ENCODE measurements at places on chromosomes 3 and 15.

- DNase-seq, result no peak
These were observed 28.1 kb upstream of the LHFPL4 start for GRCh38 chr3:9581742-9582141.

DNA sequence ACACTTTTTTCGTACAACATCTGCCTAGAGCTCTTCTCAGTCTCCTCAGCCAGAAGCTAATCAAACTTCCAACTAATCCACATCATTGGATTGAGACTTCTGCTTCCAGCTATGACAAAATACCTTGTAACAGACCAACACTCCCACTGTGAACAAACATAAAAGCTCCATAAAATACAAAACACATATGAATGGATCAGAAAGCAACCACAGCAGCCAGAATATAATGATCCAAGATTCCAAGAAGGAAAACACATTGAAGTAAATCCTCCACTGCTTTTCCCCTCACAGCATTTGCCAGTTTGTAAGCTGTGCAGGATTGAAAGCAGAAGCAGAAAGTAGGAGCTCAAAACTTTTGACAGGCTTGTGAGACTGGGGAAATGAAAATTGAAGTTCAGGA lies 863.2 kb downstream of the TUSC7 start:
- DNase-seq, result no peak

DNA sequence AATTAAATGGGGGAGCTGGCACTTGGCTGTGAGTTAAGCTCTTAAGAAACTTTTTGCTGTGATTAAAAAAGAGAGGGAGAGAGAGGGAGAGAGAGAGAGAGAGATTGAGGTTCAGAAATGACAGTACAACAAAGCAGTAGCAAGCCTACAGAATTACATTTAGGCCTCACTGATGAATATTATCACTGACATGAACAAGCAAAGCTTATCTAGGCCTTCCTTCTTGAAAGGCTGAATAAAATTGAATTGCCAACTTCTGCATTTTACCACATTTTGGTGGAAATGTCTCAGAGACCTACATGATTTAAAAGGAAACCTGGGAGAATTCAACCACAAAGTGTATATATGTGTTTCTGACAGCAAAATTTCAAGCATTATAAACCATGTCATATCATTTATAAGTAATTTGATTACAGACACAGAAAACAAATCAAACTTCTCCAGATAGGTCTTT lies 530.8 kb downstream of the SOX2 start:
- DNase-seq, result no peak

GRCh38 chr15:73324496-73325170 lies 44.1 kb downstream of the HCN4 start:
- no peak for DNase-seq

GRCh38 chr3:191026746-191027145 lies 164.3 kb upstream of the GMNC start:
- DNase-seq, result no peak

GRCh38 chr3:18489939-18490338 lies 64.8 kb upstream of the SATB1 start:
- no peak for DNase-seq

GRCh38 chr3:156843071-156843808 lies 17.1 kb downstream of the LEKR1 start:
- no peak for DNase-seq

GRCh38 chr15:67967871-67968431 lies 86.2 kb upstream of the PIAS1 start:
- DNase-seq, result peak; percentile 57

DNA sequence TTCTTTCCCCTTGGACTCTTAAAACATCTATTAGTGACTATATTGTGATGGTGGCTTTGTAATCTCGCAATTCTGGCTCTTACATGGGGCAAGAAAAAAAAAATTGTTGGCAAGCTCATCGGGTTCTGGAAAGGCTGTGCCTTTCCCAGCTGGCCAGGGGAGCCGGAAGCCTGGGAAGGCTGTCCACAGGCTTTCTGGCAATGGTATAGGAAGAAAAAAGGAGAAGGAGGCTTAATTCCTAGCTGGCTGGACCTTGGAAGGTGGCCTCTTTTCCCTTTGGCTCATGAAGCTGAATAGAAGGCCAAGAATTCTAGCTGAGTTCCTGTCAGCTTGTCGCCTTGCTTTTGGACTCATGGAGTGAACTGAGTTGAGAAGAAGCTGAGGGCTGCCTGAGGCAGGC lies 243.5 kb upstream of the SEMA6D start:
- DNase-seq, result no peak

- DNase-seq, result no peak
These were observed 11.6 kb downstream of the RMDN3 start for GRCh38 chr15:40743485-40743901.

- no peak for DNase-seq
These were observed 103.5 kb downstream of the MYLK start for GRCh38 chr3:123780656-123781055.

DNA sequence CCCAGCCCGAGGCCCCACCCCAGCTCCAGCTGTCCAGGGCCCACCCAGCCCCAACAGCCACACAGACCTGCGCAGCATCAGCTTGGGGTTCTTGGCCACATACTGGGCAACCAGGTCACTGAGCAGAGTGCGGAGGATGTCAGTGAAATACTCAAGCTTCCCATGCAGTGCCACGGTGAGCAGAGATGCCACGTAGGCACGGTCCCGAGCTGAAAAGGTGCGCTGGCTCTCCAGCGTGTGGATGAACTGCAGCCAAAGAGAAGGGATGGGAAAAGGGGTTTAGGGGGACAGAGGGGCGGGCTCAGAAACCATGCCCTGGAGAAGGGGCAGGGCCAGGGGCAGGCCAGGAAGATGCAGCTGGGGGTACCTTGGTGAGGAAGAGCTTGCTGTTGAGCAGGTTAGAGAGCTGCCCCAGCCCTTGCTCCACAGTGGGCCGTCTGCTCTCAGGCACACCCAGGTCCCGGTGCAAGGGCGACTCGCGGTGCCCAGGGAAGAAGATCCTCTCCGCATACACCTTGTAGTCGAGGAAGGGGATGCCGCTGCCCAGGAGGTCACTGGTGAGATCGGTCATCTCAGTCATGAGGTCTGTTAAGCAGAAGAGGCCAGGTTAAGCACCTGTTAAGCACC lies 17.4 kb downstream of the PLXNB1 start:
- DNase-seq, result no peak

- DNase-seq, result peak; percentile 22
These were observed at the start of gene FAIM for GRCh38 chr3:138608322-138609135. Gene FAIM (plus strand): TSS chr3:138608771. CDS start chr3:138619727, 10,956 bp downstream.

- DNase-seq, result no peak
These were observed 837.6 kb upstream of the DPPA4 start for GRCh38 chr3:110174908-110175307.

DNA sequence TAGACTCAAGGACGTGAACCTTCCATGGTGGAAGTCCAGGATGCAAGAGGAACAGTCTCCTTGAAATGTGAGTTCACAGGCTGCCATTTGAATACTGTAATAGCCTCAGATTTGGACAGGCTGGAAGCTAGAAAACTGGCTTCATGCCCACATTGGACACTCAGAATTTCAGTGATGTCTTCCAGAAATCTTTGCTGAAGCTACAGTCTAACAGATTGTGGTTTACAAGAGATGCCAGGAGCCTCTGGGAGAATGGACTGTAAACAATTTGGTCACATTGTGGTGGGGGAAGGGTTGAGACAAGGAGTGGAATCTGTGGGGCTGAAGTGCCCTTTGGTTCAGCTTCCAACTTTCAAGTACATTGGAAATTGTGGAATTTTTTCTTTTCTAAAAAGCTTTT lies 252.0 kb upstream of the PROK2 start:
- no peak for DNase-seq

- DNase-seq, result no peak
These were observed 7.9 kb upstream of the MESP1 start for GRCh38 chr15:89758981-89759380.

GRCh38 chr15:51736069-51736468 lies 1.4 kb downstream of the LYSMD2 start:
- DNase-seq, result no peak

- no peak for DNase-seq
These were observed 58.3 kb upstream of the SLC6A11 start for GRCh38 chr3:10757821-10758130.

DNA sequence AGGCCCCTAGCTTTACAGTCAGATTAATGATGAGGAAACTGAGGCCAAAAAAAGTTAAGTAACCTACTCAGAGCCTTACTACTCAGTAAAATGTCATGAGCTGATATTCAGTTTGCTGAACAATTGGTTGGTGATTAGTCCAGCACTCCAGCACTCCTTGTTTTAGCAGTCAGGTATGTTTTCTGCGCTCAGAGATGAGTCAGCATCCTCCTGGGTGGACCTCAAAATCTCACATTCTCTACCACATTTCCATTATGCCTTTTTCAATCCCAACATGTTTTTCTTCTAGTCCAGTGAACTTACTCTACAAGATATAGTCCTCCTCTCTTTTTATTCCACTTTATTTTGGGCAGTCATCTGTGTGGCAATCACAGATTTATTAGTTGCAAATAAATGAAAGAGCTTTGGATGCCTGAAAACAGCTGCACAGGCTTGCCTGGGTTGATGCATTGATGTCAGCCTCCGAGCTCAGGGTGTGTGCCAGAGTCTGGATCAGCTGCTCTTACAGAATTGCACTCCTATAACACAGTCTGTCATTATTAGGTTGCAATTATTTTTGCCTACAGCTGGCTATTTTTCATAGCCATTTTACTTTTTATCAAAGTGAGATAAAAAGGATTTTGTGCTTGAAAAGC lies 133.2 kb downstream of the ARPP21 start:
- DNase-seq, result no peak

DNA sequence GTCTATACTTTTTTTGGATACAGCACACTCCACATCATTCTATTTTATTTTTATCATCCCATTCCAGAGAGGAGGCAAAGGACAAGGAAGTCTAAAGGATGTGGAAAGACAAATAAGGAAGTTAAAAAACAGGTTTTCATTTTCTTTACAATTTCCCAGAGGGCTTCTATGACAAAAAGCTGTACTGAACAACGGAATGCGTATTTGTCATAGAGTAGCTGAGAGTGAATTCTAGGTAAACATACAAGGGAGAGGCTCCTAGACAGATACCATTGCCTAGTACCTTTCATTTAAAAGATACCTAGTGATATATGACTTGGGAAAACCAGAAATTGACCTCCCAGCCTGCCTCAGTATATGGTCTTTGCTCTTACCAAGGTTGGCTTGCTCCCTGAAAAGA lies 341.7 kb downstream of the FHIT start:
- DNase-seq, result no peak

DNA sequence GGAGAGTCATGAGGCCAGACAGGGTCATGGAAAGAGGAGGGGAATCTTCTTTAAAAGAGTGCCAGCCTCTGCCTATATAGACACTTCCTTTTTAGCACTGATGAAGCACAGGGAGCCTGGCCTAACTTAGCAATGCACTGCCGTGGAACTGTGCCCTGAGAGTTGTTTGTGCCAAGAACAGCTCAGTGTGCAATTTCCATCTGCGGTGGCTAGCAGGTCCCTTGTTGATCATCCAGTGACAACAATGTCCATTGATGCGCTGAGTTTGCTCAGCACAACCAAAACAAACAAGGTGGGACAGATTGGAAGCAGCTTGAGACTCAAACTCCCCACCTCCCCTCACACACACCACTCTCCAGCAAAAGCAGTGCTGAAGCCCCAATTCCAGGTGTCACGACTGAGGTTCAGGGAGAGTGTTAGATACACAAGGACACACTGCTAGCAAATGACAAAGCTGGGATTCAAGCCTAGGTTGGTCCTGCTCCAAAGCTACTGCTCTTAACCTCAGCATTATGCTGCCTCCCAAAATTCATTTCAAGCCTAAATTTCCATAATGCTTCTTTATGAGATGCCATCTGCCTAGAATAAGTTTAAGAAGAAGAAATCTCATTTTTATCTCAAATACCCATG lies 316.6 kb upstream of the UBE2E2 start:
- DNase-seq, result no peak

DNA sequence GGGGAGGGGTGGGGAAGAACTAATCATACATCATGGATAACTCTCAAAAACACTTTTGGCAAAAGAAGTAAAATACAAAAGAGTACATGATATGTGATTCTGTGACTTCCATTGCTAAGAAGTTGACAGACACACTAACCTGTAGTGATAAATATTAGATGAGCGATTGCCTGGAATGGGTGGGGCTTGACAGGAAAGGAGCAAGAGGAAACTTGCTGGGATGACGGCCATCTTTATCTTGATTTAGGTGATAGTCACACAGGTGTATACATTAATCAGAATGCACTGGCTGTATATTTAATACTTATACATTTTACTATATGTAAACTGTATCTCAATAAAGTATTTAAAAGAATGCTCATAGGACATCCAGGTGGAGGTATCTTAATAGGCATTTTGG lies 13.1 kb downstream of the PARL start:
- no peak for DNase-seq

- DNase-seq, result no peak
These were observed 10.2 kb upstream of the KLF15 start for GRCh38 chr3:126367316-126367805.

- no peak for DNase-seq
These were observed 876.7 kb downstream of the NAALADL2 start for GRCh38 chr3:175735866-175736265.

DNA sequence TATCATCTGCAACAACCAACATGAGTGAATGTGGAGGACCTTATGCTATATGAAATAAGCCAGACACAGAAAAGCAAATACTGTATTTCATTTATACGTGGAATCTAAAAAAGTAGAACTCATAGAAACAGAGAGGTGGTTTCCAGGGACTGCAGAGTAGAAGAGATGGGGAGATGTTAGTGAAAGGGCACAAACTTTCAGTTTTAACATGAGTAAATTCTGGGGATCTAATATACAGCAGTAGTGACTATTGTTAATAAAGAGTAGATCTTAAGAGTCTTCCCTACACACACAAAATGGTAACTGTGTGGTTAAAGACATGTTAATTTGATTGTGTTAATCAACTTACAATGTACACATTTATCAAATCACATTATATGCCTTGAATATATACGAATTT lies 20.9 kb upstream of the MELTF start:
- DNase-seq, result no peak

GRCh38 chr15:62975515-62975914 lies 67.0 kb upstream of the TPM1 start:
- no peak for DNase-seq

DNA sequence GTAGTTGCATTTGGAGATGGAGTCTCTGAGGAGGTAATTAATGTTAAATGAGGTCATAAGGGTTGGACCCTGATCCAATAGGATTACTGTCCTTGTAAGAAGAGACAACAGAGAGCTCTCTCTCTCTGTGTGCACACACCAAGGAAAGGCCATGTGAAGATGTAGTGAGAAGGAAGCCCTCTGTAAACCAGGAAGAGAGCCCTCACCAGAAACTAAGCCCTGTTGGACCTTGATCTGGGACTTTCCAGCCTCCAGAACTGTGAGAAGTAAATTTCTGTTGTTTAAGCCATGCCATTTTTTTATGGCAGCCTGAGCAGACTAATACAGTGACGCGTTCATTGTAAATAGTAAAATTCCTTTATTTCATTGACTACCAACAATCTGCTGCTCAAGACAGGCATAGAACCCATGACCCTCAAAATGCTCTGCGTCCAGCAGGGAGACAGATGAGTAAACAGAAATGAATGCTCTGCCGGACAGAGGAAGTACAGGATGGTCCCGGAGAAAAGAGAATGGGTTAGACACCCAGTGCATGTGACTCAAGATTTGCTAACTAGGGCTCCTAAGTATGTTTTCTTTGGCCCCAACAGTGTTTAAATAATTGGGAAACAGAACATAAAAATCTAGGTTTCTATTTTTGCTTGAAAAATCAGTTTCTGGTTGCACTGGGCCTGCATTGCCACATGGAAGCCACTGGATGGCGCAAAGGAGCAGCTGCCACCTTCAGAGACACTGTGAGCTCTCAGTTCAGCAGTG lies 37.9 kb upstream of the TNFAIP8L3 start:
- peak; percentile 6 for DNase-seq

All from NCI-H748 treated with DMSO at 0.1 percent for 48 hours (cell line).